ENCODE measurements at places on chromosomes 7 and 10. TPM values are rescaled to one million over a fixed set of nuclear protein-coding genes. Genes with fewer than 3 reads are reported as not detected.

The BICC1 gene
- 95.3 TPM for polyA plus RNA-seq

The BMS1 gene
- 24.4 TPM for polyA plus RNA-seq

The NACAD gene
- polyA plus RNA-seq: 9.8 TPM

The JCAD gene
- 28.4 TPM for polyA plus RNA-seq

The LIPK gene
- not detected for polyA plus RNA-seq

The HTR7 gene
- 0.65 TPM for polyA plus RNA-seq

The ATOH7 gene
- 0.99 TPM for polyA plus RNA-seq

The ITGB8 gene
- 39.8 TPM for polyA plus RNA-seq

The IDE gene
- polyA plus RNA-seq: 26.1 TPM

The SPRN gene
- polyA plus RNA-seq: 3.9 TPM

The GNAT3 gene
- not detected for polyA plus RNA-seq

The OPN1SW gene
- polyA plus RNA-seq: 1.5 TPM

The C10orf53 gene
- polyA plus RNA-seq: not detected

DNA sequence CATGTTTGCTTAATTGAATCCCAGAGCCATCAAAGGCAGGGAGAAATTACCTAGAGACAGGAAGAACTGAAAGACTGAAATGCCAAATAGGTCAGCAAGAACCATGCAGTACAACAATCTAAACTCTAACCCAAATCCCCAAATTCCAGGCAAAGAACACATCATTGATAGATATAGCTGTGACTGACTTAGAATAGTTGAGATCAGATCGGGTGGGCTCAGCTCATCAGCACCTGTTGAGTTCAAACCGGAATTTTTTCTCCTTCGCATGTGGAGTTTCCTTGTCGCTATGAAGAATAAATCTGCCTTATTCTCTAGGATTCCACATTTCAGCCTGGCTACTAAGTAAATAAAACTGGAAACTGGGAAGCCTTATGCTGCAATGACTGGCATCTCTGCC, 1.4 kb downstream of the ANKMY2 start:
- DNase-seq: no peak

GRCh38 chr7:24169077-24169624, 114.8 kb upstream of the NPY start:
- DNase-seq: no peak

- no peak for DNase-seq
Observed at GRCh38 chr7:117210397-117210796, 112.5 kb downstream of the WNT2 start.

- no peak for DNase-seq
Observed at GRCh38 chr10:100163704-100164621, 21.9 kb downstream of the ERLIN1 start.

DNA sequence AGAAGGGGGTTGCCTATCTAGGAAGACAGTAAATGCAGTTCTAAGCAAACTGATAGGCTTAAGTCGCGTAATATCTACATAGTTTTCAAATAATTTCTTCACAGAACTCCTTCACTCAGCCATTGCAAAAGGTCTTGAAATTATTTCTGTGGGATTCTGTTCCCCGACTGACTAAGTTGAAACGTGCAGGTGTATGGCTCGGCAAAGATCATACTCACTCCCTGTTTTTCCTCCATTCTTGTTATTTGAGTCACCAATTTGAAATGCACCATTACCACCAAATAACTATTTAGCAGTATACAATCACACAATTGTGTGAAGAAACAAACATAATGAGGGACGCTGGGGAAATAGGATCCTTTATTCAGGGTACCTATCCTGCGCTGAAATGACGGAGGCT, 771.1 kb downstream of the GATA3 start:
- DNase-seq: no peak

DNA sequence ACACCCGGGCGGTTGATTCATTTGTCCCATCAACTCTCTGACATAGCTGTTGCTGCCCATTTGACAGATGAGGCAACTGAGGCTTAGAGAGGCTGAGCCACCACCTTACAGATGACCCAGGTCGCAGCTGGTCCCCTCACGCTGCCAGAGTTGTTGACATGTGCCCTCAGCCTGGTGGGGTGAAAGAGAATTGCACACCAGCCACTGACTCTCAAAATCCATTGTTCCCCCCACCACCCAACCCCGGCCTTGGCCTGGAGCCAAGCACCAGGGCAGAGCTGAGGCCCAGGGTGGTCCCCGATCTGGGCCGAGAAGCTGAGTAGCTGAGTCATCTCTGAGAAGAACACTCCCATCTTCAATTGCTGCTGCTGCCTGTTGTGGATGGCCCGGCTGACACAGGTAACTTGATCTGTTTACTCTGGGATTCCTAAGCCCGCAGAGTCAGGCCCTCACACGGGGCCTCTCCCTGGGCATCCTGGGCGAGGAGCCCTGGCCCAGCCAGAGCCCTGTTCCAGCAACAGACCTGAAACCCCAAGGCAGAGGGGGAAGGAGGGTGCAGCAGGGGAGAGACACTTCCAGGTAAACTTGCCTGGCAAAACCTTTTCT, 27.5 kb downstream of the PVRIG start:
- DNase-seq: no peak

DNA sequence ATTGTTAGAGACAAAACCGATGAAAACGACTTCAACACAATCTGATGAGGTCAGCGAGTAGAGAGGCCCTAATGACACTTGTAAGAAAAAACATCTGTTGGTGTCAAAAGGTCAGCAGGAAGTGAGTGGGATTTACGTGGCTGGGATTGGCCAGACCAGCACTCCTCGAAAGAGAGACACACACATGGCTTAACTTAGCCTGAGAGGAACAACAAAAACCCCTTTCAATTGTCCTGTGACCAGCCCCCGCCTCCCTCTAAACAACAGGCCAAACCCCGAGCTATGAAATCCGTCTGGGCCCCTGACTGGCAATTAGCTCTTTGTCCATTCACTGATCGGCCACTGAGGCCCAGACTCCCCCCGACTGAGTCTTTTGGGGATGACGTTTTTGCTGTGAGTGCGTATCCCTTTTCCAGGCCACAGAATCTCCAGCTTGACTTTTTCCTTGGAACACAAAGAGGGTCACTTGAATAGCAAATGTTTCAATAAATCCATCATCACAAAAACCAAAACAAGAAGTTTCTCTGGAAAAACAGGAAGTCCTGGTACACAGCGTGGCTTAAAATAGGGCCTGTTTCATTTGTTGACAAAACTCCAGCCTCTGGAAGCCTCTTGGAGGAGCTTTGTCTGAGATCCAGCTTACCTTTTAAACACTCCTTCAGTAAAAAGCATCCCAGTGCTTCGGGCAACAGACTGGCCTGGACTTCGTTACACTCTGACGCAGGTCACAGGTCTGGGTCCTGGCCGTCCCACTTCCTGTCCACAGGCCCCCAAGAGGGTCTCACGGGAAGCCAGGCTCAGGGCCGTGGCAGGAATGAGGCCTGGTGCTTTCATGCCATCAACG, 103.0 kb downstream of the CTBP2 start:
- DNase-seq: peak; percentile 81

- DNase-seq: no peak
Observed at GRCh38 chr7:116465125-116465524, 34.4 kb upstream of the CAV2 start.

DNA sequence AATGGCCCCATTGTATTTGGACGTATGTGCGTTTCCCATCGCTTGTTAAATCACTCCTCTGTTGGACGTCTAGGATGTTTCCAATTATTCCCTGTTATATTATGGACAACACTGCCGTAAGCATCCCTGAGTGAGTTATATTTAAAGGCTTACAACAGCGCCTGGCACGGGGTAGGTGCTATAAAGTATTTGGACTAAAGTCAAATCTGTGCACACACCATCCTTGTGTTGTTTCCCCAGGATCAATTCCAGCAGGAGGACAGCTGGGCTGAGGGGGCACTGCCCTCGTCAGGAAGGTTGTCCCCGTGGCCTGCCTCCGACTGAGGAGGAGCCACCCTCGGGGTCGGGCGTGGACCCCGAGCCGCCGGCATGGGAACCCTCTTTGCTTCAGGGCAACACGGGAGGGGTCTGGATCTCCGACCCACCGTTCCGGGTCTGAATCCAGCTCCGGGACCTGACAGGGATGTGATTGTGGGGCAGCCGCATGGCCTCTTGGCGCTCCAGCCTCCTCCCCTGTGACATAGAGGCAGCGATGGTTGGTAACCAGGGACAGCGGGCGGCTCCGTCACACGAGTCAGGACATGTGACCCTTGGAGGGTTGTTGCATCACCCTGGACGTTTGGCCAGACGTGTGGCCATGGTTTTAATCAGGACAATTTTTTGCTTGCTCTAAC, 1.5 kb upstream of the JAKMIP3 start:
- no peak for DNase-seq

DNA sequence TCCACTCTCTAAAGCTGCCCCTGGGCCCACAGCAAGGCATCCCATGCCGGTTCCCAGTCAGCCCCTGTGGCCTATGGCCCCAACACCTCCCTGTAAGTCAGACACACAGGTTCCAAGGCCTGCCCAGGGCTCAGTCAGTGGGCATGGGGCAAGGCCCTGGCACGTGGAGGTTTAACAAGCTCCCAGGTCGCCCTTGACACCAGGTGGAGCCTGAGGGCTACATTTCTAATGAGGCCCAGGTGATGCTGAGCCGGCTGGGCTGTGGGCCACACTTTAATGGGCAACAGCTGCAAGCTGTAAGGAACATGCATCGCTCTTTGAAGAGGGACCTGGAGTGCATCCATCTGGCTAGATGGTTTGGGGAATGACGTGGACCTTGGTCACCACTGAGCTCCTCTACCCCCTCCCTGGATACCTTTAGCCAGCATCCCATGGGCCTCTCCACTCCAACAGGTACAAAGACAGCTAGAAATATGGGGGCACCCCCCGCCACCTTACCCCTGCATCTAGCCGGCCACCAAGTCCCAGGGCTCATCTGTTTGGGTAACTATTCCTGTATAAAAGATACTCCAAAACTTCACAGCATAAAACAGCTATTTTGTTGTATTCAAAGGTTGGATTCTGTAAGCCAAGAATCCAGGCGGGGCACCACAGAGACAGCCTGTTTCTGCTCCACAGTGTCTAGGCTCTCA, 122.5 kb downstream of the OAT start:
- no peak for DNase-seq

- DNase-seq: no peak
Observed at GRCh38 chr10:77431209-77431611, 206.4 kb downstream of the KCNMA1 start.

DNA sequence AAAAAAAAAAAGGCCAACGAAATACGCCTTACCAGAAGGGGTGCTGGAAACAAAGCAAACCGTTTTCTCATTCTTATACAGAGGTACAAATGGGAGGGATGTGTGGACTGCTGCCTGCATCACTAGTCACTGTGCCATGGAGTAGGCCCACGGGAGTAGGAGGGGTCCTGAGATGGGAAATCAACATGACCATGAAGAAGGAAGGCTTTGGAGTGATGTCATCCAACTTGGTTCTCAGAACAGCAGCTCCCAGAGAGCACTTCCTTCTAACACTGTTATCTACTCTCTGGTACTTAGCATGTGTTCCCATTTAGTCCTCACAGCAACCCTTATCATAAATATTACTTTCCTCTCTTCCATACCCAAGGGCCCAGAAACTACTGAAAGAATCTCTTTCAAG, 60.0 kb upstream of the LRGUK start:
- no peak for DNase-seq

DNA sequence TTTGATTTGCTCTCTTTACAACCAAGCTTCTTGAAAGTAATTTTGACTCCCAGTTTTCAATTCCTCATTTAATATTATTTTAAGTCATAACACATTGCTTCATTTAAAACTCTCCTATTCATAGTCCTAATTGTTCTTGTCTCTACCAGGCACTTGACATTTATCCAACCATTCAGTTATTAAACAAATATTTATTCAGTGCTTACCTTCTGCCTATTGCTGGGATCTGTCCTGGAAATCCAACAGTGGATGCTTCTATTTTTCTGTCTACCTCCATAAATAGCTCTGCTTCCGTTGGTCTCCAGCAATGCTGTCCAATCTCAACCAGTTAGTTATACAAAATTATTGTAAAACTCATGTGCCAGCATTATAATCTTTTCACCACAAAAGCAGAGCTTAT, 615.1 kb downstream of the ZWINT start:
- no peak for DNase-seq

DNA sequence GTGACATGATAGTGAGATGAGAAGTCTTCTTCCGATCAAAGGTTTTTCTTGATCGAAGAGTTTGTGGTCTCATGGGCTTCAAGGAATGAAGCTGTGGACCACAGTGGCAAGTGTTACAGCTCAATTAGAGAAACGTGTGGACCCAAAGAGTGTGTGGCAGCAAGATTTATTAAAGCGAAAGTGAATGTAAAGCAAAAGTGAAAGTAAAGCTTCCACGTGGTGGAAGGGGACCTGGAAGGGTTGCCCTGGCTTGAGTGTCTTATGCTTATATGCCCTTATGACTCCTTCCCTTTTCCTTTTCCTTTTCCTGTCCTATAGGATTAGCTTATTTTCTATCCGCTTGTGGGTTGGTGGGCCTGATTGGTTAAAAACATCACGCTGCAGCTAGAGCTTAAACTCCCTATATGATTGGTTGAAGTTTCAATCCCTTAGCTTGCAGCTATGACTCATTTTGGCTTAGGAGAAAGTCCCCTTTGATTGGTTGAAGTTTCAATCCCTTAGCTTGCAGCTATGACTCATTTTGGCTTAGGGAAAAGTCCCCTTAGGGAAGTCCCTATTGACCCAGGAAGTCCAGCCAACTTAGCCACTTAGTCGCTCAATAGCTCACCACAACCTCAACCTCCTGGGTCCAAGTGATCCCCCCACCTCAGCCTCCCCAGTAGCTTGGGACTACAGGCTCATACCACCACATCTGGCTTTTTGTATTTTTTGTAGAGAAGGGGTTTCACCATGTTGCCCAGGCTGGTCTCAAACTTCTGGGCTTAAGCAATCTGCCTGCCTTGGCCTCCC, 34.7 kb downstream of the MRPS24 start:
- DNase-seq: no peak

GRCh38 chr7:155136619-155137243, 66.6 kb downstream of the HTR5A start:
- DNase-seq: no peak

DNA sequence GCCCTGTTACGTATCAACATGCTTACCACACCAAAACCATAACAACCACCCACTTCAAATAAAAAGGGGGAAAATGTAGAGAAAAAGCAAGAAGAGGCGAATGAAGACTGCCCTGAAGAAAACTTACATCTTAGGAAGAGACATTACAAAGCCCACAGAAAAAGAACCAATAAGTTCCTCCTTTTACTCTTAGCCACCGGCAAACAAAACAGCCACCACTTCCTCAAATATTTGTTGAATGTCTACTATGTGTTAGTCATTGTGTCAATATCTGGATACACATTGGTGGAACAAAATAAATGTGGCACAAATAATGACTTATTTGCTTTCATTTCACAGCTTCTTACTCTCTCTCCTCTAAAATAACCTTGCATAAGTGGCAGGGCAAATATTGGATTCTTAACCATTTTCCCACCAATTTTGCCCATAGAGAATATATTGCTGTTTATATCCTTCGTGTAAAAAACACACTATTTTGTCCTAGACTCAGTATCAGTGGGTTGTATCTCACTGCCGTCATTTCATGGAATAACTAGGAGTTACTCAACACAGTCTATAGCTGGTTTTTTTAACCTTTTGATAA, 106.8 kb downstream of the ANK3 start:
- no peak for DNase-seq

GRCh38 chr7:133394369-133394768, 141.5 kb downstream of the EXOC4 start:
- DNase-seq: no peak
